A549 (cell line): ENCODE measurements at places on chromosomes 5 and 9.

DNA sequence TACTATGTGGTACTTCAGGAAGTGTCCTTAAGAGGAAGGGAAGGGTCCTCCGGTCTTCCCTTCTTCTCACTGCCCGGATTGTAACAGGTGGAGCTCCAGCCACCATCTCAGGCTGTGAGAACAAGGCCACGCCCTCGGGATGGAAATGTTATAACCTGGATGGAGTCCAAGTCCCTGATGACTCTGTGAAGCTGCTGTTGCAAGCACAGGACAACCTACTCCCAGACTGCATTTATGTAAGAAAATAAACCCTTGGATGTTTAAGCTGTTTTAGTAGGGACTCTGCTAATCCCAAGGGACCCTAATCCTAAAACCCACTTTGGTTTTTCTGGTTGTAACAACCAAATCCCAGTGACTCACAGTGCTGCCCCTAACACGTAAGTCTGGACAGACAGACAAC, 221.6 kb downstream of the ACTL7B start:
- no peak for DNase-seq

DNA sequence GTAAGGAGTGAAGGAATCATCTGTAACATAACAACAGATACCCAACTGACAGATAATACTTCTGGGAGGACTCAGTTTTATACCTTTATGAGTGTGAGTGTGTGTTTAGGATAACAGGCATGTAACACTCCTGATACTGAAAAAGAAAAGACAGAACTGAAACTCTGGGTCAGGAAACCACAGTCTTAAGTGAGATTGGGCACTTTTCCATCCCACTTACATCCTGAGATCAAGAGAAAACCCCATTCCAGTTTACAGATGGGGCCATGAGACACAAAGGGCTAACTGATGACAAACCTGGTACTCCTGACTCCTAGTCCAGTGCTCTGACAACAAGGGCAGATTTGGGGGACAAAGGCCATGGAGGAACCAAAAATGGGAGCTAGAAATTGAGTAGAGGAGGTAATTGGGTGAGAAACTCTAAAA, 18.0 kb downstream of the IL5 start:
- no peak for DNase-seq

DNA sequence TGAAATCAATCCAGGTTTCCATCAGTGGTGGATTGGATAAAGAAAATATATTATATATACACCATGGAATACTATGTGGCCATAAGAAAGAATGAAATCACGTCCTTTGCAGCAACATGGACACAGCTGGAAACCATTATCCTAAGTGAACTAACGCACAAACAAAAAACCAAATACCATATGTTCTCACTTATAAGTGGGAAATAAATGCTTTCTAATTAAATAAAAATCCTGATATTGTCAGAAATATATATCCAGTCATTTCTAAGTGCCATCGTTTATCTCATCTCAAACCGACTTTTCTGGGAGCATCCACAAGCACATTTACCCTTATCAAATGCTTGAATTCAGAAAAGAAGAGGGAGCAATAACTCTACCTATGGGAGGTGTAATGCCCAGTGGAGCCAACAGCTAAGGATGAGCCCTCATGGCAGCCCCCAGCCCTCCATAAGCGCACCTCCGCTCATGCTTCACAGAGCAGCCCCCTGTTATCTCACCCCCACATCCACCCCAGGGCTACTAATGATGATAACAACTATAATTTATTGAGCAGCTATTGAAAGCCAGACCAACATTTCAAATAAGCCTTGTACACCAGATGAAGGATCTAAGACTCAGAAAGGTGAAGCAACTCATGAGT, 101.7 kb upstream of the SPOCK1 start:
- DNase-seq, result no peak

DNA sequence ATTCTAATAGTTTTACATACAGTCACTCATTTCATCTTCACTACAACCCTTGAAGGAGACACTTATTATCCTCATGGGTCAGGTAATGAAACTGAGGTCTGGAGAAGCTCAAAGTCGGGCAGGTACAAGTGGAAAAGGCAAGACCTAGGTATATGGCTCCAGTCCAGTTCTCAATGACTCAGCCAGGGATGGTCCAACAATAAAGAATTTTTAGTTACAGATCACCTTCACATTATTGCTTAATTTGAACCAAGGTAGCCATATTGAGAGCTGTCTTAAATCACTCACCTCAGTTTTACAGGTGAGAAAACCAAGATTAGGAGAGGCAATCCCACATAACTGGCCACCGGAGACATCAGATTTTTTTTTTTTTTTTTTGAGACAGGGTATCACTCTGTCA, 55.4 kb downstream of the PTPN3 start:
- DNase-seq, result no peak

DNA sequence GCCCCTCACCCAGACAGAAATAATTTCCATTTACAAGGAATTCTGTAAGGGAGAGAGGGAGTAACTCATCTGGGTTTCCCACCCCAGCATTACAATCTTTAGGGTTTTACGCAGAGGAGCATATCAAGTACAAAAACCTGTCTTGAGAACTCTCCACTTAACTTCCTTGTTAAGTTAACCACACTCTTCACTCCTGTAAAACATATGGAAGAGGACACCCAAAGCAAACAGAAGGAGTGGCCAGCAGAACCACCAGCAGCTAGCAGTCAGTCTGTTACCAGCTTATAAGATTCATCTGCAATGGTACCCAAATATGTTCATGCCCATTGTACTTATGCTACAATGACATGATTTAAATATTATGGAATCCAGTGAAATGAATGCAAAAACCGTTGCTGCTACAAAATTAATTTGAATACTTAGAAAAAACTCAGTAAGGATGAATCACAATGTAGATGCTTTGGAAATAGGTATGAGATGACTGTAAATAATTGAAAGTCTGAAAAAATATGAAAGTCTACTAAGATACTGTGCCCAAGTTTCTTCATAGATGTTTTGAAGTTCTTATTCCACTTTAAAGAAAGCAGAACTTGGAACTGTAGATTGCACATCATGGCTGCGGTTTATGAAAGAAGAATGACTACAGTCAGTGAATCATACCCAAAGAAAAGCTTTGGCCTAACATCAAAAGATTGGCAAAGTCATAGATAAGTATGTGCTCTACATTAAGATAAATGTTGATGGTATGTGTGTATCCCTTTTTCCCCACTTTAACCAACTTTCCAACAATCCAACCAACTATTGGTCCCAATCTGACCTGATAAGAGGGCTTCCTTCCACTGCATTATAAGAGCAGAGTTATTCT, 233.6 kb downstream of the ACTL7B start:
- no peak for DNase-seq

GRCh38 chr5:154236536-154237375, 46.2 kb downstream of the GALNT10 start:
- no peak for DNase-seq

- no peak for DNase-seq
Observed at GRCh38 chr5:14727928-14728458, 63.5 kb downstream of the OTULIN start.
